ENCODE measurements at places on chromosomes 11 and 22. TPM values are rescaled to one million over a fixed set of nuclear protein-coding genes. Genes with fewer than 3 reads are reported as not detected.

The FAM180B gene
- total RNA-seq: not detected

The DTX4 gene
- 3.0 TPM for total RNA-seq

The UBQLNL gene
- total RNA-seq: 0.06 TPM

The FXYD2 gene
- total RNA-seq: 286 TPM

The GNAZ gene
- total RNA-seq: 10.3 TPM

The MORC2 gene
- 7.1 TPM for total RNA-seq

The DEUP1 gene
- 0.69 TPM for total RNA-seq

The MS4A15 gene
- not detected for total RNA-seq

The MYO18B gene
- total RNA-seq: not detected

The OR52N1 gene
- not detected for total RNA-seq

The C11orf65 gene
- total RNA-seq: 0.81 TPM

The CBX7 gene
- 5.8 TPM for total RNA-seq

The XNDC1N gene
- total RNA-seq: 3.6 TPM

The IGF2 gene
- 11.7 TPM for total RNA-seq

All from epithelial cell of proximal tubule (primary cell).